ENCODE measurements at places on chromosomes 11 and 22.
A peak's percentile ranks its signal among the peaks of the same experiment; 100 is the strongest.

- no peak for DNase-seq
Measured at GRCh38 chr11:132042296-132042695, 671.9 kb downstream of the NTM start.

DNA sequence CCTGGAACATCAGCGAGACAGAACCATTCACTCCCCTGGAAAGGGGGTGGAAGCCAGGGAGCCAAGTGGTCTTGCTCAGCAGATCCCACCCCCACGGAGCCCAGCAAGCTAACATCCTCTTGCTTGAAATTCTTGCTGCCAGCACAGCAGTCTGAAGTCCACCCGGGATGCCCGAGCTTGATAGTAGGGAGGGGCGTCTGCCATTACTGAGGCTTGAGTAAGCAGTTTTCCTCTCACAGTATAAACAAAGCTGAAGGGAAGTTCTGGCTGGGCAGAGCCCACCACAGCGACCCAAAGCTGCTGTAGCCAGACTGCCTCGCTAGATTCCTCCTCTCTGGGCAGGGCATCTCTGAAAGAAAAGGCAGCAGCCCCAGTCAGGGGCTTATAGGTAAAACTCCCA is 764.8 kb upstream of the LUZP2 start:
- no peak for DNase-seq

DNA sequence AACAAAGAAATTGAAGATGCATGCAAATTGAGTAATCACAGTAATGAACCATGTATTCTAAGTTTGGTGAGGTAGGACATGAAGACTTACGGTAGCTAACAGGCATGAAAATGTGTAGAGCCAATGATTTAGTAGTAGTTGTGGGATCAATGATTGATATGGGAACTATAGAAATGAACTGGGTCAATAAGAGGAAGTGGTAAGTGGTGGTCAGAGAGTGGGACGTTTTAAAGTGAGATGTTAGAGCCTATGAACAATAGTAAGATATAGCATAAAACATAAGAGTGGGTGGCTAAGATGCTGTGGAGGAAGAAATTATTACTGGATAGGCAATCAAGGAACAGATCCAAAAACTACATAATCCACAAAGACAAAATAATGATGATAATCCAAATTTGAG is 45.0 kb downstream of the DLG2 start:
- no peak for DNase-seq

DNA sequence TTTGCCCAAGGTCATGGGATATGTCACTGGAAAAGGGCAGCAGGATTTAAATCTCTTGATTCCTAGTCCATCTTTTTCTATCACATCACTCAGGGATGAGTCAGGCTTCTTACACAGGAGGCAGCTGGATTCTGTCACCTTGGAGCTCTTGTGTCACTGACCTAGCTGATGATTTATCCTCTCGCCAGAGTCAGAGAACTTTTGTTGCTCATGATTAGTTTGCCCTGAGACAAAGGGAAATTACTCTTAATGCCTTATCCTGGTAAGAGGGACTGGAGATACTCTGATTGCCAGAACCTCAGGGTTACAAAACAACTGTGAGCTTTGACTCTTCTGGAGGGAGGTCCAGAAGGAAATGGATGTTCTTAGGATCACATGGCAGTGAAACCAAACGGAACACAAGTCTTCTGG is 10.1 kb downstream of the COA4 start:
- peak; percentile 20 for DNase-seq

GRCh38 chr22:49760630-49761571 is 66.8 kb downstream of the BRD1 start:
- DNase-seq = no peak

- no peak for DNase-seq
Measured at GRCh38 chr22:39226353-39226752, 18.4 kb downstream of the PDGFB start.

DNA sequence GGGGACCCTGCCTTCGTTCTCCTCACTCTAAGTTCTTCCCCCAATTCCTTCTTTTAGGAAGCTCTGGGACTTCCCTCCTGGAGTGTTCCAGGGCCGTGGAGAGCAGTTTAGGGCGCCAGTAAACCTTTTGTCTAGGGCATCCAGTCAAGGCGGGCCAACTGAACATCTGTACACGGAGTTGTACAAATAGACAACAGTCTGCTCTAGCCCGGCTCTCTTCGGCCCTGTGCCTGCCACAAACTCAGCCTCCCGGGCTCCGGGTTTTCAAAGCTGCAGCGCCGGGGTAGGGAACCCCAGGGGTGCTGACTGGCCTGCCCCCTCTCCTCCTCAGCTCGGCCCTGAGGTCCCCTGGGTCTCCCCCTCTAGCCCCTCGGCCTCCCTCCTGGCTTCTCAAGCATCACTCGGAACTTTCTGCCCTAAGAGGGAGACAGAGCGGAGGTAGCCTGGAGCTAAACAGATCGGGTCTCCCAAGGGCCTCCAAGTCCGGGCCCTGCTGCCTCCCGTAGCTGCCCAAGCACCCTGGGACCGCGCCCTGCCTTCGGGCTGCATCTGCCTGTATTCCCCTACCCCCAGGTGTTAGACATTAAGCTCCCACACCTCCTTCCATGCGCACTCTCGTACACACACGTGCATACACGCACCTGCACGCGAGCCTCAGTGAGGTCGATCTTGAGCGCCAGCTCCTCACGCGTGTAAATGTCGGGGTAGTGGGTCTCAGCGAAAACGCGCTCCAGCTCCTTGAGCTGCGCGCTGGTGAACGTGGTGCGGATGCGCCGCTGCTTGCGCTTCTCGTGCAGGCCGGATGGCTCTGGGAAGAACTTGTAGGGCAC is 3.3 kb downstream of the PHOX2A start:
- DNase-seq = no peak

- peak; percentile 38 for DNase-seq
Measured at GRCh38 chr11:10653946-10654810, 39.4 kb downstream of the IRAG1 start.

- no peak for DNase-seq
Measured at GRCh38 chr11:79102840-79103239, 338.0 kb downstream of the TENM4 start.

GRCh38 chr11:8721609-8722500 is 39.3 kb downstream of the RPL27A start:
- DNase-seq = no peak

GRCh38 chr11:126158054-126158791 is 53.2 kb downstream of the RPUSD4 start:
- DNase-seq = no peak

- DNase-seq = no peak
Measured at GRCh38 chr11:128947773-128948172, 5.1 kb upstream of the TP53AIP1 start.

DNA sequence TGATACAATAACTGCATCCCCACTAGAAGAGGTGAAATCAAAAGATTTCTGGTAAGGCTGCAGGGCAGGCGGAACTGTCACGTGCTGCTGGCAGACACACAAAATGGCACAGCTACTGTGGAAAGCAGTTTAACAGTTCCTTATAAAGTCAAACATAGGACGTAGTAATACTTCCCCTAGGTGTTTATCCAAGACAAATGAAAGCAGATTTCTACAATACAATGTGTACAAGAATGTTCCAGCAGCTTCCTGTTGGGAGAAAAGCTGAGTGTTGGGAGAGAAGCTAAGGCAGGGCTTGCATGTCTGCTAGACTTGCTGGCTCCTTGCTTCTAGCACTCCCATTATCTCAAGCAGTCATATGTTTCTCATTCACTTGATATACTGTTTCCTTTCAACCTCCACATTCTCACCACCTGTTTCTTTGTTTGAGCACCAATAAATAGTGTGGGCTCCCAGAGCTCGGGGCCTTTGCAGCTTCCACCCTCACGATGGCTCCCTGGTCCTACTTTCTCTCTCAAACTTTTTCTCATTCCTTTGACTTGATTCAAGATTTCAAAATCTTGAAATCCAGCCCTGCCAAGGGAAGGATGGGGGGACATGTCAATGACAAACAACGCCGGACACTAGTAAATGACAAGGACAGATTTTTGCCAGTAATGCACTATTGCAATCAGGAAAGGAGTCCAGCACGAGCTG is 21.2 kb upstream of the IL17RA start:
- DNase-seq = no peak

DNA sequence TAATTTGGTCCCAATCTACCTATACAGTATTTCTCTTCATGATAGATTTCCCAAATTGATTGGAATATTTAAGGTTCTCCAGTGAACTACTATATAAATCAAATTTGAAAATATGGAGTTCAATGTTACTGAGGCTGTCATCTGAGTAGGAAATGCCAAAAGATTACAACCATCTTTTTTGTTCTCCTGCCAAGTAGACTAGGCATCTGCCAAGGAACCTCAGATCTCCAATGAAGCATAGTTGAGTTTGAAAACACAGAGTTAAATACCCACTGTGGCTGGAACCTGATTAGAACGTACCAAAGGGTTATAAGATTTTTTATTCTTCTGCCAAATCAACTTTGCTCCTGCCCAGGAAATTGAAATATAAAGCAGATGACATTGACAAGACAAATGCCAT is 330.9 kb downstream of the CNTN5 start:
- no peak for DNase-seq

- DNase-seq = peak; percentile 33
Measured at GRCh38 chr11:119284344-119285157, 32.4 kb downstream of the MCAM start.

- no peak for DNase-seq
Measured at GRCh38 chr11:45872651-45873356, 12.6 kb upstream of the MAPK8IP1 start.

DNA sequence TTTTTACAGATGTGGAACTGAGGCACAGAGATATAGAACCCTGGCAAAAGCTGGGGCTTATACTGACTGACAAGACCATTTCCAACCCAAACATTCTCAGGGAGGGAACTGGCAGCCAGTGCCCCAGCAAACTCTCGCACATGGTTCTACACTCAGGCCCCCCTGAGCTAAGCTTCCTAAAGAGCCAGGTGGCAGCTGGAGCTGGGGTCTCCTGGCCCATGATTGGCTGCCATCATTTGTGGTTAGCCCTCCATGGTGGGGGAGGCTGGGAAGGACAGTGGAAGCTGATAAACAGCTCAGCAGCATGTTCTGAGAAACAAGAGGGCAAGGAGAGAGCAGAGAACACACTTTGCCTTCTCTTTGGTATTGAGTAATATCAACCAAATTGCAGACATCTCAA is at the start of gene RAG1:
Gene RAG1 (plus strand): TSS at position 314 of the 400 bp plus-strand sequence. CDS start 5,298 bp downstream, outside the sequence.
- DNase-seq = no peak

DNA sequence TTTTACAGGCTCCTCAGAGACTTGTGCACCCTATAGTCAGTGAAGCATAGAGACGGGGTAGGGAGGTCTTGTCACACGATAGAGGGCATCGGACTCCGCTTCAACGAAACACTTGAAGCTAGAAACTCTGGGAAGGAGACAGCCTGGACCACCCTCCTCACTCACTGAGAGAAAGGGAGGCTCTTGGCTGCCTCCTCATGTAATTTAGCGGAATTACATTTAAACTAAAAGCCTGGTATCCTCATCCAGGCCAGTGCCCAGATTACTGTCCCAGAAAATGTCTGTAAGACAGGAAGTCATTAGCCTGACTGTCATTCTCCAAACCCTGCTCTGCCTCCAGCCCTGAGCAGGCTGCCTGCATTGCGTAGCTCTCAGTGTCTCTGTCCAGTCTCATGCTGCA is 36.0 kb downstream of the TTLL1 start:
- no peak for DNase-seq

- DNase-seq = no peak
Measured at GRCh38 chr22:23608583-23608982, 23.5 kb downstream of the DRICH1 start.

- DNase-seq = no peak
Measured at GRCh38 chr22:33227791-33228190, 169.6 kb upstream of the SYN3 start.

DNA sequence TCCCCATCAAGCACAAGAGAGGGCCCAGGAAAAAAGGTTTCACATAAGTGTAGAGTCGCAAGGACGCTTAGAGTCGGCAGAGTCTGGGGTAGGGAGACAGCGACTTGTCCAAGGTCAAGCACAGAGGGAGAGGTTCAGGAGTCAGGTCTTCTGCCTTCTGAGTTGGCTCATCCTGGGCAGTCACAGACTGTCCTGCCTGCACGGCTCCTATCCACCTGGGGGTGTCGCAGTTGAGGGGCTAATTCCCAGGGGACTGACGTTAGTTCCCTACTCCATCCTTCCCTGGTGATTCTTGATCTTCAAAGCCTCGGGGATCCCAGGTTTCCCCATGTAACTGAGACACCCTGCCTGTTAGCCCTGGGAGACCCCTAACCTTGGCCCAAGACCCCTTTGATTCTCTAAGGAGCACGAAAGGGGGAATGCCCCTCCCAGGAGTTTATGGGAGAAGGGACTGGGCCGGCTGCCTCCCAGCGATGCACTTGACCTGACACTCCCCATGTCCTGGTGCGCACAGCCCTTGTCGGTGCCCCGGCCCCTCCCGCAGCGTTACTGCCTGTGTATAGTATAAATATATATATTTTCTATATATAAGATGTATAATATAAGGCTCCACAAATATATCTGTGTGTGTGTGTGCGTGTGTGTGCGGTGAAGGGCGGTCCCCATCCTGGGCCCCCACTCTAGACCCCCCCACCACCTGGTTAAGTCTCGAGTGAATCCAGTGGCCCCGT is 14.7 kb upstream of the TAB1 start:
- no peak for DNase-seq

DNA sequence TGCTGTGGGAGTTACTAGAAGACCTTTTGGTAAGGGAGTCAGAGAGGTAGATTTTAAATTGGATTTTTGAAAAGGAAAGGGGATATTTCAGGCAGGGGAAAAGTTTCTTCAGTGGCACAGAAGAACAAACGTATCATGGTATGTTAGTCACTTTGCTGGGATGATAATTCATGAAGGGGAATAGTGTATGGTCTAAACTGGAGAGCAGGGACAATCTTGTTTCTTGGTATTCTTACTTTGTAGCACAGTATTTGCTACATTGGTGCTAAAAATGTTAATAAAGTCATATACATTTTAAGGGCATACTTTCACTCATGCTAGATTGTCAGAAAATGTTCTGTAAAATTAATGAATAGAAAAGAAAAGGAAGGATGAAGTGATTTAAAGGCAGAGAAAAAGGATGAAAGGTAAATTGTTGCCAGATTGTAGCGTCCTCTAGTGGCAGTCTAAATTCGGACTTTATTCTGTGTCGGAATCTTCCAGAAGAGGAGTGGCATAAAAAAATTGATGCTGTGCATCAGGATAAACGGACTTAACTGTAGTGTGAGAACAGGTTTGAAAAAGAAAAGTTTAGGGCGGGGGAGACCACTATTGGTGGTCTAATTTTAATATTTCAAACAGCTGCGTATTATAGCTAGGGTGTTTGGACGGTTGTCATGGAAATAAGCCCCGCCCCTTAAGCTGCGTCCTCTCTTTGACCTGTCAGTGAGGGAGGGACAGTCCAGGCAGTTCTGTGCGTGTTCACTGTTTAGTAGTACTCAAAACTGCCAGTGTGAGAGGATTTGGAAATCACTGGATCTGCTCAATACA is at the start of gene BCO2:
Gene BCO2 (plus strand): TSS at position 724 of the 810 bp plus-strand sequence. CDS start 90 bp downstream, outside the sequence.
- peak; percentile 60 for DNase-seq

- no peak for DNase-seq
Measured at GRCh38 chr11:44505581-44506054, 59.8 kb upstream of the CD82 start.
